ENCODE measurements at places on chromosomes 16 and 17.
A peak's percentile ranks its signal among the peaks of the same experiment; 100 is the strongest.

DNA sequence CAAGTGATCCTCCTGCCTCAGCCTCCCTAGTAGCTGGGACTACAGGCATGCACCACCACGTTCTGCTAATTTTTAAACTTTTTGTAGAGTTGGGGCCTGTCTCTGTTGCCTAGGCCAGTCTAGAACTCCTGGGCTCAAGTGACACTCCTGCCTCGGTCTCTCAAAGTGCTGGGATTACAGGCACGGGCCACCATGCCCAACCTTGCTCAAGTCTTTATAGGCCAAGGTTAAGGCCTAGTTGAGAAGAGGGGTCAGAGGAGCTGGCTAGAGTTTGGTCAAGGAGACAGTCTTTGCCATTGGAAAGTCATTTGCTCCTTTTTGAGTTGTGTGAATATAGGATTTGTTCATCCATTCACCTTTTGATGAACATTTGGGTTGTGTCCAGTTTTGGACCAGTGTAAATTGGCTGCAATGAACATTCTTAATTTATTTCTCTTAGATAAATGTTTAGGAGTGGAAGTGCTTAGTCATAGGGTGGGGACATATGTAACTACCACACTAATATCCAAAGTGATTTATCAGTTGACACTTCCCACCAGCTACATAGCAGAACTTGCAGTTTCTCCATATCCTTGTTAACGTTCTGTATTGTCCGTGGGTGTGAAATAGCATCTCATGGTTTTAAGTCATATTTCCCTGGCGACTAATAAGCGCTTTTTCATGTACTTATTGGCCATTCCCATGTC, 30.7 kb upstream of the ARHGAP17 start:
- DNase-seq: peak; percentile 37

DNA sequence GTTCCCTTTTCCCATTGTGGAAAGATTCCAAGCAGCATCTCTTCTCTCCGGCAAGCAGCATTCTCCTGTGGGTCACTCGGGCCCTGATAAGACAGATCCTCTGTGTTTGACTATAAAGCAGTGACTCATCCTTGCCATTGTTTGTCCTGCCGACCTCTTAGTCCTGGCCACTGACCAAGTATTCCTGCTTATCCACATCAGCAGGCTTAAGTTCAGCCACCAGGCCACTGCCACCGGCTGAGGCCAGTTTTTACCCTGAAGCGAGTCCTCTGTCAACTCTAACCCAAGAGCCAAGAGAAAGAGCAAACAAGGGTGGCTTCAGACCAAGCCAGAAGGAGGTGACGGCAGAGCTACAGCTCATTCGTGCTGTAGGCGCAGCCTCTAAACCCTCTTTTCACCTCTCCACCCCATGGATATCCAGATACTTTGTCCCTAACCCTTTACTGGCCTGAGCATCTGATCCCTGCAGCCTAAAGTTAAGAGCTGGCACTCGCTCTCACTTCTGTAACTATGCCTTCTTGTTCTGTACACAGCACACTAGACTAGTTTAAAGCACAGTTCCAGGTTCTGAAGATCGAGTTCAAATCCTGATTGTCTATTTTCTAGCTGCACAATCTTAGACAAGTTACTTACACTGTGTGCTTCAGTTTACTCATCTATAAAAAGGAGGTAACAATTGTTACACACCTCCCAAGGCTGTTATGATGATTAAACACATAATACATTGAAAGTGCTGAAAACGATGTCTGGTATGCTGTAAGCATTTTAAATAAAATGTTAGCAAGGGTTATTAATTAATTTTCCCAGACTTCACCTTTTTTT, 31.0 kb downstream of the SOX9 start:
- no peak for DNase-seq

GRCh38 chr16:78890373-78890895, 710.1 kb downstream of the MAF start:
- DNase-seq: no peak

DNA sequence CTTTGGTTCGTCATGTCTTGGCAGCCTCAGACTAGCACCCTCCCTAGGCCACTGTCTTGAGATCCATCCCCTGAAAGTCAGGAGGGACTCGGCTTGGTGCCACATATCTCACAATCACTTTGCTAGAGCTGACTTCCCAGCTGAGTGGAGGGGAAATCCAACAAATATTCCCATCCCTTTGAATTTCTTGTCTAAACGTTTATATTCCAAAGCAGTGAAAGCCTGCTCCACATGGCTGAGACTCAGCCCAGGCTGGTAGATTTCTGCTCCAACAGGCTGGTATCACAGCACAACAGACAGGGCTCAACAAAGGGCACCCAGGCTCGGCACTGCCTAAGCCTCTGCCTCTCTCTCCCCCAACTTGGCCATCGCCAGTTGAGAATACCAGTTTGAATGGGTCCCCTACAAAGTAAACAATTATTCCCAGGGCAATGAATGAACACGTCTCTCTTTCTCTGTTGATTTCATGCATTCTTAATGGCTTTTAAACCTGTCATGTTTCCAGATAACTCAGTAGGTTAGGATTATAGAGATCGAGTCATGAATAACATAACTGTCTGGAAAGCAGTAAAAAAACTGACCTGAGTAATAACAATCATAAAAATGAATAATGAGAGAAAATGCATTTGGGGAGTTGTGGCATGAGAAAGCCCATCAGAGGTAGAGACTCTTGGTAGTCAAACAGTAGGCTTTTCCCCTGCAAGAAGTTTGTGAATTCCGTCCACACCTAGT, 1.0 kb downstream of the KRT13 start:
- no peak for DNase-seq

DNA sequence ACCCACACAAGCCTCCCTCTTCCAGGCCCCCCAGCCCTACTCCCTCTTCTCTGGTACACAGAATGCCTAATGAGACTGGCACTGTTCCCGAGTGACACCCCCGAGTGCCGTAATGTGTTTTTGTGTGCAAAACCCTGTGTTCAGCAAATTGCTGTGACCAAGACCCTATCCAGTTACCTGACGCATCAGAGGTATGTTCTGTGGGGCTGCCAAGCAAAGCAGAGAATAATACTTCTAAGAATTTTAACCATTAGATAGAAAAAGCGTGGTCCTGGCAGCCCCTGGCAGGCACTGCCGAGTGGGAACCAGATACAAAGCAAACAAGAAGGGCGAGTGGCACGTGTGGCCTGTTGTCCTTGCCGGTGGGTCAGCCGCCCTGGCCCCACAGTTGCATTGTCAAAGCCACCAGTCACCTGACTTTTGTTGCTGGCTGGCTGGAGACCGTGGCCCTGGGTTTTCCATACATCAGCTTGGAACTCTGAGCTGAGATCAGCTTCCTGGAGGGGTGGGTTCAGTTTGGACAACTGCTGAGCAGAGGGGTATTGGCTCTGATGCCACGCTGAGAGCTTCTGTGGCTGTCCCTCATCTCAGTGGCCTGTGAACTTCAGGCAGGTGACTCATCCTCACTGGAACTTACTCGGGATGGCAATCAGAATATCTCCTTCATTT, 69.1 kb upstream of the BRD7 start:
- no peak for DNase-seq

DNA sequence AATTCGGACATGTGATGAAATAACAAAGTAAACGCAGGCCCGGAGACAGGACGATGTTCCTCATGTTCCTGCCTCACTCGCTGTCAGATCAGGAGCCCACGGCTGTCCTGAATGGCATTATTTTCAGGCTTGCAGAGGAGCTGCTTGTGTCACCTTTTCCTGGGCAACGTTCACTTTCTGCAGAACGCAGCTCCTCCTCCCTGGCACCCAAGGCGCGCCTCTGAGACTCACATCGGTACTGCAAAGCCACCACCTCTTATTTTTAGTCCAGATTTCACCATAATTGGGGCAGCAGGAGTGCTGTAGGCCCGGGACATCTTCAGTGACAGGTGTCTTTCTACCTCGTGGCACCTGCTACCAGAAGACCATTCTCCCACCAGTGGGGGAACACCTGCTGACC, 8.0 kb upstream of the C16orf96 start:
- no peak for DNase-seq

DNA sequence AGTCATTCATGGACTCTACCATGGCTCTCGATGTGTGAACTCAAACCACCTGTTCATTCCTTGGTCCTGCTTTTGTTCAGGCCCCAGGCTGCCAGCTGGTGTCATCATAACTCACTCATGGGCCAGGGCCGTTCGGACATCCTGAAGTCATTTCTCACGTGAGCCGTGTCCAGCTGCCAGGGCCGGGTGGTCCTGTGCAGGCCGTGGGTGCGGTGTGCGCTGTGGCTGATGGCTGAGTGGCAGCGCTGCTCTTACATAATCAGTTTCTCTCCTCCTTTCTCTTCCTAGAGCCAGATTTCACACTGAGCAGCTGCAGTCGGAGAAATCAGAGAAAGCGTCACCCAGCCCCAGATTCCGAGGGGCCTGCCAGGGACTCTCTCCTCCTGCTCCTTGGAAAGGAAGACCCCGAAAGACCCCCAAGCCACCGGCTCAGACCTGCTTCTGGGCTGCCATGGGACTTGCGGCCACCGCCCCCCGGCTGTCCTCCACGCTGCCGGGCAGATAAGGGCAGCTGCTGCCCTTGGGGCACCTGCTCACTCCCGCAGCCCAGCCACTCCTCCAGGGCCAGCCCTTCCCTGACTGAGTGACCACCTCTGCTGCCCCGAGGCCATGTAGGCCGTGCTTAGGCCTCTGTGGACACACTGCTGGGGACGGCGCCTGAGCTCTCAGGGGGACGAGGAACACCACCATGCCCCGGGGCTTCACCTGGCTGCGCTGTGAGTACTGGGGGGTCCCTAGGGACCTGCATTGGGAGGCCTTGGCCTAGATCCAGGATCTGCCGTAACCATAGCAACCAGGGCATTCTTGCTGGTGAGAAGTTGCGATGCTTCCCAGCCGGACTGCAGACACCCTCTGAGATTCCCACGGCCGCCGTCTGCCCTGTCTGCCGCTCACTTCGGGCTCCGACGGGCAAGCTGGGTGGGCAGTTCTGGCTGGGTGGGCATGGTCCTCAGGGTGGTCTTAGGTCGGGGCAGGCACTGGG, at the start of gene IL34:
IL34 (plus strand) TSS at position 300 of the 982 bp plus-strand sequence; CDS start at position 689, 389 bp downstream.
- DNase-seq: no peak

All from BJ (cell line).